NCI-H774 (cell line): ENCODE measurements at places on chromosomes 1 and 21.

DNA sequence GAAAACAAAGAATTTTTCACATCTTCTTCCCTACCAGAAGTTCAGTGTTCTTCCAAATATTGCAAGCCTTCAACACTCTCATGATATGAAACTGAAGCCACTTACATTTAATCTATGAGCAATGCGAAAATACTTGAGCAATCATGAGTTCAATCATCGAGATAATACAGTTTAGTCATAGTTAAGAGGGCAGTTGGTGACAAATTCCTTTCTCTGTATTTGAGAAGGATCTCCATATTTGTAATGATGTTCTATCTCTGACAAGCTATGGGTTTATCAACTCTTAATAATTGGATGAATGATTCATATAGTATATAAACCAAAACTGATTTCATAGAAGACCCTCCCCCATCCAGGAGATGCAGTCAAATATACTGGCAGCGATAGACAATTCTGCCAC is 29.7 kb upstream of the PYHIN1 start:
- no peak for DNase-seq

GRCh38 chr21:35057428-35057827 is 8.3 kb upstream of the RUNX1 start:
- no peak for DNase-seq

GRCh38 chr1:221363039-221363438 is 378.9 kb downstream of the DUSP10 start:
- no peak for DNase-seq

DNA sequence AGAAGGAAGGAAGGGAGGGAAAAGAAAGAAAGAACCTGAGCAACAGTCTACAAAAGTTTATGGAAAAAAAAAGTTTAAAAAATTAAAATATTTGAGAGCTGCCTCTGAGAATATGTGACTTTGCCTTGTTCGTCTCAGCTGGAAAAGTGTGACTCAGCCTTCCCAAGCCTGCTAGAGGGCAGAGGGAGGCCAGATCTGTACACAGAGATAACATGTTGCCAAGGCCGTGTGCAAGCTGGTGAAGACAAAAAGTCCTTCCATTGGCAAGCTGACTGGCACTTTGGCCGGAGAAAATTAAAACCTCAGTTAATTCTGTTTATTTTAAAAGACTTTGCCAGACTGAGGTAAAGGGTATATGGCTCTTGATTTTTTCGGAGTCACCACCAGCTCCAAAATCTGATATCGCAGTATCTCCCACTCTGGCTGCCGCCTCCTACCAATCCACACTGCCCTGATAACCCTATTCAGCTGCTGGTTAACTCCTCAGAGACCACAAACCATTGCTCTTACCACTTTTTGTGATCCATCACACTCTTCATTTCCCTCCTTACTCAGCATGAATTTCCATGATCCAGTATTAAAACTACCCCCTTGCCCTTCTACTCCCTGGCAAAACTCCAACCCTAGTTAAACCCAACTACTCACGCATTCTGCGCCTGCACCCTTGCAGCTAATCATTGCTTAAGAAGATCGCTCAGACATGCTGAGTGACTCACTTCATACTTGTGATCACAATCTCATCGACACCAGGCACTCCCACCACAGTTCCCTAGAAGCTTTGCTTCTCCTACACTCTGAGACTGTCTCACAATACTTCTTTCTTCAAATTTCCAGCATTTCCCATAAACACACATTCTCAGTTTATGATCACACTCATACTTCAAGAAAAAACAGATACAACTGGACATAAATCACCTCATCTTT is 5.7 kb upstream of the PPP1R15B start:
- DNase-seq, result no peak

- DNase-seq, result no peak
Observed at GRCh38 chr1:6580119-6580592, 362 bp downstream of the ZBTB48 start.

DNA sequence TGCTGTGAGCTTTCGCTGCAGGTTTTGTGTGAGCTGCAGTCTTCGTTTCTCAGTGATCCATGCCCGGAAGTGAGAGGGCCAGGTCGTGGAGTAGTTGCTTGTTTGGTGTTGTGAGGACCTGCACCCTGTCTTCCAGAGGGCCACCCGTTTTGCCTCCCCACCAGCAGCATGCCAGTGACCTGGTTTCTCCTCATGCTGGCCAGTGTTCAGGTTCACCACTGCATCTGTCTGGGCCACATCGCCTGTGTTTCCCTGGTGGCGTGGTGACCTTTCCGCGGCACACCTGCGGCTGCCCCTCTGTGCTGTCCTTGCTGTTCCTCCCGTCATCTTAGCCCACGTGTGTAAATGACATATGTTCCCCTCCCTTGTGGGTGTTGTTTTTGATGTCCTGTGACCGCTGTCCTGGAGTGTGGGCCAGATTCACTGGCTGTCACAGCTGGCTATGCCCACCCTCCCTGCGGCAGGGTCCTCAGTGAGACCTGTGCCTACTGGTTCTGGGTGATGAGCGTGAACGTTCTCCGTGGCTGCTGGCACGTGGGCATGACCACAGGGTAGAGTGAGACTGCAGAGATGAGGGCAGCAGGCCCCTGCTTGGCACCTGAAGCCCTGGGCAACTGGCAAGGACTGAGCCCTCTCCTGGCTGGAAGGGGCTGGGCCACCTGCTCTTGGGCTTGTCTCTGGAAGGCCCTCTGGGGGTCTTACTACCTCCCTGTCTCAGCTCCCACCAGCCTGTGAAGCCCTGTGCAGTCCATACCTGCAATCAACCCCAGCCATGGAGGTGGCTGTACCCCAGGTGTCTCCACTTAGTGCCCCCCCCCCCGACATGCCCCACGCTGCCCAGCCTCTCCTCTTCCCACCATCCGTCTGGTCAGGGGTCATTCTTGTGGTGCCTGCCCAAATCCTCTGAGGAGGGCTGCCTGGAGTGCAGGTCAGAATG is 7.3 kb downstream of the IBA57 start:
- no peak for DNase-seq

DNA sequence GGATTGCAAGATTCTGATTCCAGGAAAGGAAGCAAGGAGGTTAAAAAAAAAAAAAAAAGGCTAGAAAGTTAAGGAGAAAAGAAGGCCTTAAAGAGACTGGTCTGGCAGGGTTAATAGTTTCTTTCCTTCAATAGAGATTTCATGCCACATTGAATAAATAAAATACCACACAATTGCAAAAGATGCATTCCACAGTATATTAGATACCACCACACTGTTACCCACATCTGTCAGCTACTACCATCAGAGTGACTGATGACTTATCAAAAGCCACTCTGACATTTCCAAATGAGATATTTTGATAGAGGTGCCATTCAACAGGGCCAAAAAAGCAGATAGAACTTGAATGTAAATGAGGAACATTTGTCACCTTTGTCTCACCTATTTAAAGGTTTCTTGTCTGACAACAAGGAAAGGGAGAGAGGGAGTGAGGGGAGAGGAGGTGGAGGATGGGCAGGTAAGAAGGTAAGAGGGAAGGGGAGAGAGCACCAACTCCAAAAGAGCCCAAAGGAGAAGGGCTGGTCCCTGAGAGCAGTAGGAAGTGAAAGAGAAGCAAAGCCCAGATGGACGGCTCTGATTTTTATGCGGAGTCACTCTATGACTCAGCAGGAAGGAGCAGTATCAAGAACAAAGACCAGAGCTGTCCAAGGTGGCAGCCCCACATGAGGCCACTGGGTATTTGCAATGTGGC is 38.3 kb downstream of the LRRN2 start:
- DNase-seq, result peak; percentile 22

GRCh38 chr21:33402001-33402979 is 923 bp upstream of the IFNGR2 start:
- no peak for DNase-seq

DNA sequence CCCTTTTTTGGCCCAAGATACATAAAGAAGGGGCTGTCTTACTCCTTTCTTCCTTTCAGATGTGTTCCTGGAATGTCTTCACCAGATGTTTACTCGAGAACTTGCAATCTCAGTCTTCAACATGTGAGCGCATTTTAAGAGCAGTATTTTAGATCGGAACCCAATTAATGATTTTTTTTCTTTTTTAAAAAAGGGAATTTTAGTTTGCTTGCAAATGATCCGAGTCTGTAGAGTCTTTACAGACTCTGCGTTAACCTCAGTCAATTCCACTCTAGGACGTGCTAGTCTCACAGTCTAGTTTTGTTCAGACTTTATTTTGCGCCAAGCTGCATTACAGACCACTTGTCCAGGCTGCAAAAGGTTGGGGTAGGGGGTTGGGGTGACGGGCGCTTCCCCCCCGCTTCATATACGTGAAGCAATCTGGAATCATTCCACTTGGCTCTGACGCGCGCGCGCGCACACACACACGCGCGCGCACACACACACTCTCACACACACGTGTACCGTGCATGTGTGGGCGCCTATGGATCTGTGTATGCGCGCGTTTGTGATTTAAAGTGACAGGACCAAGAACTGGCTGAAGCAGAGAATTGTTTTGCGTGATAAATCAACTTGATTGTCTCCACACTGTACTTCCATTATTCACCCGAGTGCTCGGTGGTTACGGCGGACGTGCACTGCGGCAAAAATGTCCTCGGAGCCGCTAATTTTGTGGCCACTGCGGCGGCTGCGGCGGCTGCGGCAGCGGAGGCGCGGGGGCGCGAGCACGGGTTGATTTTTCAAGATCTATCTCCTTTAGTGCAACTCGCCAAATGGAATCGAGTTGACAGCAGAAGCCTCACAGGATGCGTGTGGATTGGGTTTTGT is 25.6 kb upstream of the NFIA start:
- peak; percentile 41 for DNase-seq

- DNase-seq, result no peak
Observed at GRCh38 chr1:109689844-109690405, 2.3 kb downstream of the GSTM1 start.

DNA sequence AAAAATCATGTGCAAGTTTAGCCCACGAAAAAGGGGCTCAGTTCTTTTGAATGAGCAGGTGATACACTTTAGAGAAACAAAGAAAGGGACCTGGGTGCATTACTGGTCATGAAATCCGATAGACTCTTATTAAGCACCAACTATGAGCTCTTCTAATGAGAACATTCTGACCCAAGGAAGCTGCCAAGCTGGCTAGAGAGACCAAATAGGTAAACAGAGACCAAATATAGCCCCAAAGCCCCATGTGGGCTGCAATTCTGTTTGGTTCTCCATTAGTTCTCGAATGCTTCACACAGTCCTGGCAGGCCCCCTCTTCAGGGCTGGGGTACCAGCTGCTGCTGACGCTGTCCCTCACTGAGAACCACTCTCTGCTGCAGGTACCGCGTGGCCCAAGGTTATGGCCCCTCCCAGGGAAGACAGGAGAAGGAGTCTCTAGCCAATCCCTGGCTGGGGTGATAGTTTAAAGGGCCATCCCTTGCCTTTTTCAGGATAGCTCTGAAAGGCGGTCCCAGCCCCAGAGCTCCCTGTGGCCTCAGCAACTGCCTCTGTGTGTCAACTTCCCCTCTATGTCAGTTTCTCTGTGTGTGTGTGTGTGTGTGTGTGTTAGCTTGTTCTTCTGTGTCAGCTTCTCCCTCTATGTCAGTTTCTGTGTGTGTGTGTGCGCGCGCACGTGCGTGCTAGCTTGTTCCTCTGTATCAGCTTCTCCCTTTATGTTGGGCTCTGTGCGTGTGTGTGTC is 7.1 kb upstream of the UBXN10 start:
- DNase-seq, result no peak

GRCh38 chr1:177443003-177443402 is 272.2 kb downstream of the BRINP2 start:
- no peak for DNase-seq

DNA sequence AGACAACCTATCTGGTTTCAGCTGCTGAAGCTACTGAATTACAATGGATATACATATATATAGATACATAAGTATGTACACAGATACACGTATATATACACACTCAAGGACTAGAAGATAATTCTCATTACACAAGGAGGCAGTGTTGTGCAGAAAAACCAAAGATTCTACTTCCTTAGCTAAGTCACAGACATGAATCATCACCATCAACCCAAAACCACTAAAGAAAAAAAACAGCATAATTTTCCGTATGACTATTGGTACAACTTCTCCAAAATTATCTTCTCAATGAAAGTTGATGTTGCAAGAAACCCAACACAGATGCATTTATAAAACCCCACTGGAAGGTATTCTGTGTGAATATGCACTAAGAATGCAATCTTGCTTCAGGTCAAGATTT is 36.8 kb upstream of the RPF1 start:
- DNase-seq, result no peak

GRCh38 chr1:40384413-40384762 is 10.9 kb downstream of the SMAP2 start:
- DNase-seq, result peak; percentile 16
